Lower lobe of right lung (tissue), 2 donors: ENCODE measurements at places on chromosomes 12 and 14. TPM values are rescaled to one million over a fixed set of nuclear protein-coding genes. Genes with fewer than 3 reads are reported as not detected.

The DRAM1 gene
- total RNA-seq, result 148 TPM

DNA sequence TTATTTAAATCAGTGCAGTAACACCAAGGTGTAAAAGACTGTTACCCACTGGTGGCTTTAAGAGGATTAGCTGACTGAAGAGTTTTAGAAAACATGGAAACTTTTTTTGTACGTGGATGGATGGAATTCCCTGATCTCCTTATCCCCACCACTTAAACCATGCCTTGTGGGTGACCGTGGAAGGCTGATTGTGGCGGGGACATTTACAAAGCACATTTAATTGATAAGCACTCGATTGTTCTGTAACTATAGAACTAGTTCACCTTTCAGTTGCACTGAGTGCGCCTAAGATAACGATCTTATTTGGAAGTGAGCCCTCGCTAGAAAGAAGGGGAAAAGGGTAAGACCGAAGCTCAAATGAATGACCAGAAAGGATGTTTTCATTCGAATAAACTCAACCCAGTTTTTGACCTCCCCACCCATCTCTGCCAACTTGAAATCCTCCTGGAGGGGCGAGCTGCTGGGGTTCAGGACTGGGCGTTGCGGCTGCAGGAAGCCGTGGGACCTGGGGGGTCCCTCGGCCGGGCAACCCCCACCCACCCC is 688 bp upstream of the RASSF3 start:
- no peaks in the 10 kb centered on the region for H3K27me3 ChIP-seq
- H3K36me3 ChIP-seq, result peaks cover 5% of the 10 kb centered on the region
- peak overlapping the region; percentile 93 for H3K27ac ChIP-seq
- peaks cover 27% of the 10 kb centered on the region for H3K4me1 ChIP-seq
- DNase-seq, result no peak
- peak overlapping the region; percentile 96 for H3K4me3 ChIP-seq

The ARHGEF25 gene
- total RNA-seq, result 11.5 TPM

The RILPL2 gene
- total RNA-seq, result 18.6 TPM

GRCh38 chr12:101969-102878 is 35.7 kb downstream of the IQSEC3 start:
- no peak for DNase-seq
- H3K27me3 ChIP-seq, result peaks cover 41% of the 10 kb centered on the region
- no peak overlapping the region for H3K4me3 ChIP-seq
- H3K36me3 ChIP-seq, result no peaks in the 10 kb centered on the region

The INHBE gene
- not detected for total RNA-seq

- DNase-seq, result no peak
- peak overlapping the region; percentile 94 for H3K27ac ChIP-seq
- H3K4me1 ChIP-seq, result peaks cover 22% of the 10 kb centered on the region
- peak overlapping the region; percentile 70 for H3K4me3 ChIP-seq
Observed at GRCh38 chr12:43835264-43835655, 621 bp upstream of the TMEM117 start.

The ABCD4 gene
- 53.3 TPM for total RNA-seq

The DENND5B gene
- total RNA-seq, result 6.0 TPM

GRCh38 chr14:75589931-75590330 is 11.5 kb downstream of the FLVCR2 start:
- H3K27me3 ChIP-seq, result no peaks in the 10 kb centered on the region
- no peaks in the 10 kb centered on the region for H3K36me3 ChIP-seq
- DNase-seq, result no peak
- H3K27ac ChIP-seq, result peak overlapping the region; percentile 58

DNA sequence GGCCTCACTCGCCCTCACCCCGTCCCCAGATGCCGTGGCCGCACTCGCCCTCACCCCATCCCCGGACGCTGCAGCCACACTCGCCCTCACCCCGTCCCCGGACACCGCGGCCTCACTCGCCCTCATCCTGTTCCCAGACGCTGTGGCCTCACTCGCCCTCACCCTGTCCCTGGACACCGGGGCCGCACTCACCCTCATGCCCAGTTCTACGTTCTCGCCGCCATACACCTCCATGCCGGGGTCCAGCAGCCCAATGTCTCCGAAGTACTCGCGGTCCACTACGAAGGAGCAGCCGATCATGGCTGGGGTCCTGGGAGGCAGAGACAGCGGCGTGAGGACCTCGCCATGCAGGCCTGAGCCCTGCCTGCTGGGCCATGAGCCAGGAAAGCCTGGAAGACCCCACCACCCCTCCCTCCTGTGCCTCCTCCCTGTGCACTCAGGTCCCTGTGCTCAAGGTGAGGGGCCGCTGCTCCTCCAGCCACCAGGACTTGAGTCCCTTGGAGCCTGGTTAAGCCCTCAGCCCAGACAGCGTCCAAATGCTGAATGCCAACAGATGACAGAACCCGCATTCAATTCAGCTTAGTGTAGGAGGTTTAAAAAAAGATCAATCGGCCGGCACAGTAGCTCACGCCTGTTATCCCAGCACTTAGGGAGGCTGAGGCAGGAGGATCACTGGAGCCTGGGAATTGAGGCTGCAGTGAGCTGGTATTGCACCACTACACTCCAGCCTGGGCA is 81.5 kb downstream of the GALNT9 start:
- peak; percentile 34 for DNase-seq
- H3K4me1 ChIP-seq, result no peaks in the 10 kb centered on the region
- no peaks in the 10 kb centered on the region for H3K36me3 ChIP-seq
- H3K4me3 ChIP-seq, result no peak overlapping the region

DNA sequence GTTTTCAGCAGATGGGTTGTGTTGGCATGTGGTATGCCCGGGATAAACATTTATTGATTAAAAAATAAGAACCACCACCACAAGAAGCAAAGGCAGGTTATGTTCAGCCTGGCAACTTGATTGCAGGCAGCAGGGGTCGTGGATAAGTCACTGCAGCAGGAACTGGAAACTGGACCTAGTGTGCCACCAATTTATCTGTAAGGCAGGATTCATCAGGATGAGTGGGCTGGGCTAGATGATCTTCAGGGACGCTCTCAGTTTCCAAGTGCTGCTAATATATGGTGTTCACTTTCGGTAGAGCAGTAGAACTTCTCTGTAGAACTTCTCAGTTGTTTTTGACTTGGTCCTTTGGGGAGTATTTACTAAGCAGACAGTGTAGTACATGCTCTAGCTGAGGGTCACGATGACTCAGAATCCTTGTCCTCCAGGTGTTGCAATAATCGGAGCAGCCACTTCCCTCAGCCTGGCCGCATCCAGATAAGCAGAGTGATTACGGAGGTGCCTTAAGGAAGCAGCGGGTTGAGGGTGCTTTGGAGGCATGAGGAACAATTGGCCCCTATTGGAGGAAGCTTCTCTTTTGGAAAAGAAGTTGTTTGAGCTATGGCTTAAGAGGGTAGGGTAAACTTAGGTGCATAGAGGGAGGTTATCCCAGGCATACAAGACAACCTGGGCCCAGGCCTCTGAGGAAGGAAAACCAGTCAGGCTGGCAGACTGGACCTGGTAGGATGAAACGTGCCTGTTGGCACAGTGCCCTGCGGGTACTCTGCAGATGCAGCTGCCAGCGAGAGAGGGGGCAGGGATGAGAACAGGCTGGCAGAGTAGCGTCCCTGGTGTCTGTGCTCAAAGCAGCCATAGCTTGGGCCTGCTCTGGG is 104.0 kb downstream of the GPR135 start:
- H3K4me3 ChIP-seq, result no peak overlapping the region
- H3K36me3 ChIP-seq, result peaks cover 24% of the 10 kb centered on the region
- peak; percentile 77 for DNase-seq
- H3K27me3 ChIP-seq, result no peaks in the 10 kb centered on the region

GRCh38 chr12:77968021-77968420 is 137.3 kb downstream of the NAV3 start:
- no peak for DNase-seq
- H3K4me3 ChIP-seq, result no peak overlapping the region
- H3K4me1 ChIP-seq, result no peaks in the 10 kb centered on the region
- no peaks in the 10 kb centered on the region for H3K27me3 ChIP-seq

- H3K27me3 ChIP-seq, result no peaks in the 10 kb centered on the region
- DNase-seq, result no peak
- no peak overlapping the region for H3K27ac ChIP-seq
- no peaks in the 10 kb centered on the region for H3K36me3 ChIP-seq
- H3K4me1 ChIP-seq, result no peaks in the 10 kb centered on the region
- H3K4me3 ChIP-seq, result no peak overlapping the region
Observed at GRCh38 chr14:34548472-34548981, 9.0 kb upstream of the EAPP start.

The KNTC1 gene
- total RNA-seq, result 8.7 TPM

DNA sequence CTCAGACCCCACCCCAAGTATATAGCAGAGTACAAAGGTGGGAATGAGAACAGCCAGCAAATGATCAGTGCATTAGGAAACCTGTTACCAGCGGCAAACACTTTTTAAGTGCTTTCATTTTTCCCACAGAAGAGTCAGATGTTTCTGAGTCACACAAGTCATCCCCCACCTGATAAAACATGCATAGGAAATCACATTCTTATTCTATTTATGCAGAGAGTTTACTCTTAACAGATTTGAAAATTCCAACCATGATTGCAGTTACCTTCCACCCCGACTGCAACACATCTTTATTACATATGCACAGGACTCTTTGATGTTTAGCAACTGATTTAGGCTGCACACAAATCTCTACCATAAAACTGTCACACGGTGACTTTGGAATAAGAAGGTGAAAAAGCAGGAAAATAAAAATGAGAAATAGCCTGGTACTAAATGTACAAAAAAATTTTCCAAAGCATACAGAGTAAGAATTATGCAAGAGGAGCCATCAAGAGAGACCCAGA is 236.4 kb downstream of the PAWR start:
- DNase-seq, result no peak
- no peaks in the 10 kb centered on the region for H3K4me1 ChIP-seq
- no peaks in the 10 kb centered on the region for H3K36me3 ChIP-seq

GRCh38 chr14:20578325-20578724 is 9.5 kb downstream of the RNASE11 start:
- no peaks in the 10 kb centered on the region for H3K27me3 ChIP-seq
- no peak overlapping the region for H3K27ac ChIP-seq
- DNase-seq, result no peak
- H3K4me1 ChIP-seq, result no peaks in the 10 kb centered on the region

- no peak overlapping the region for H3K27ac ChIP-seq
- H3K27me3 ChIP-seq, result no peaks in the 10 kb centered on the region
- no peak overlapping the region for H3K4me3 ChIP-seq
- DNase-seq, result no peak
Observed at GRCh38 chr14:85187521-85187920, 342.4 kb upstream of the FLRT2 start.

The IRAK3 gene
- total RNA-seq, result 50.7 TPM

GRCh38 chr14:68607081-68607866 is 185.6 kb downstream of the ZFP36L1 start:
- peak overlapping the region; percentile 76 for H3K27ac ChIP-seq
- H3K4me3 ChIP-seq, result no peak overlapping the region
- H3K27me3 ChIP-seq, result no peaks in the 10 kb centered on the region
- peaks cover 41% of the 10 kb centered on the region for H3K4me1 ChIP-seq
- DNase-seq, result no peak
- H3K36me3 ChIP-seq, result no peaks in the 10 kb centered on the region

GRCh38 chr12:123089631-123090353 is 61.1 kb downstream of the PITPNM2 start:
- H3K36me3 ChIP-seq, result no peaks in the 10 kb centered on the region
- DNase-seq, result no peak
- no peak overlapping the region for H3K4me3 ChIP-seq
- H3K27ac ChIP-seq, result no peak overlapping the region

The NTF3 gene
- 1.2 TPM for total RNA-seq

- no peak overlapping the region for H3K4me3 ChIP-seq
- H3K4me1 ChIP-seq, result peaks cover 32% of the 10 kb centered on the region
- no peak for DNase-seq
- no peak overlapping the region for H3K27ac ChIP-seq
Observed at GRCh38 chr12:92079054-92079385, 66.6 kb downstream of the BTG1 start.
